ENCODE measurements at places on chromosomes 7 and 10.

- no peak for DNase-seq
Measured at GRCh38 chr10:65945061-65945460, 980.8 kb upstream of the LRRTM3 start.

DNA sequence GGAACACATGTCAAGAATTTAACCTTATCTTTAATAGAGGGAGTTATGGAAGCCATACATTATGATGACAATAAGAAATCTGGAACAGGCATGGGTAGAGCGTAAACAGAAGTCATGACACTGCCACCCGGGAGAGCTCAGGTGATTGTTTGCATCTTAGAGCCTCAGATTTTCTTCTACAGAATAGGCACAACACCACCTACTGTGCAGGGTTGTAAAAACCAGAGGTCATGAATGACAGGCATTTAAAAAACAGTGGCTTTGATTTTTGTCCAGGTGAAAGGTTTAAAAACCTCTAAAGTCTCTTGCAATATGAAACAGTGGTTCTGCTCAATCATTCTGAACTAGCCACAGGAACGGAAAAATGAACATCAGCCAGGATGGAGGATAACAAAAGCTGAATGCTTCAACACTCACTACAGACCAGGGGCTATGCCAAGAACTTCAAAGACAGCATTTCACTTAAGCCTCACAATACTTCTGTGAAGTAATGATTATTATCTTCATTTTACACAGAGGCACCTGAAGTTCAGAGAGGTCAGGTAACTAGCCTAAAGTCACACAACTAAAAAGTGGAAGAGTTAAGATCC, 123.8 kb downstream of the SLC25A13 start:
- no peak for DNase-seq

- no peak for DNase-seq
Measured at GRCh38 chr10:115974351-115974750, 298.7 kb downstream of the GFRA1 start.

DNA sequence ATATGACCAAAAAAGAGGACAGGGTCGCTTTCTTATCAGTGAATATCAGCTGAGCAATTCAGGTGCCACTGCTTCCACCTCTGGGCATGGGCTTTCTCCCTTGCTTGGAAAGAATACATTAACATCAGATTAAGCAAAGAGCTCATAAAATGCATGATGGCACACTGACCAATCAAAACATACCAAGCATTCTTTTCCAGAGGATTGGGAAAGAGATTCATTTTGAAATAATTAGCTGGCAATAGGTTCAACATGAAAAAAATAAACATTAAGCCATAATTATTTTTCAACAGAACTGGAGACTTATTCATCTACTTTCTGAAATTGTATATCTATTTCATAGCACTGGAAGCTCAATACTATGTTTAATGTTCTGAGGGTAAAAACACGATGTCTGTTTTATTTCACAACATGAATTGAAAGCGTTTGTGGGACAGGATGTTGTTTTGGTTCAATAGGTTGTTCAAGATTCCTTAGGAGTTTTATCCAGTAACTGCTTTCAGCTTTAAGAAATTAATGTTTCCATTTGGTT, 53.2 kb downstream of the TFAM start:
- DNase-seq, result no peak

- DNase-seq, result no peak
Measured at GRCh38 chr10:94225589-94225988, 137.2 kb downstream of the NOC3L start.

Measured in activated naive CD4-positive, alpha-beta T cell treated with anti-CD3 and anti-CD28 coated beads, Interleukin-2, amount 10 ng/mL, durations not matched to agents 7 days and 5 days (primary cell).